ENCODE measurements at places on chromosomes 6 and 20.
A peak's percentile ranks its signal among the peaks of the same experiment; 100 is the strongest.

DNA sequence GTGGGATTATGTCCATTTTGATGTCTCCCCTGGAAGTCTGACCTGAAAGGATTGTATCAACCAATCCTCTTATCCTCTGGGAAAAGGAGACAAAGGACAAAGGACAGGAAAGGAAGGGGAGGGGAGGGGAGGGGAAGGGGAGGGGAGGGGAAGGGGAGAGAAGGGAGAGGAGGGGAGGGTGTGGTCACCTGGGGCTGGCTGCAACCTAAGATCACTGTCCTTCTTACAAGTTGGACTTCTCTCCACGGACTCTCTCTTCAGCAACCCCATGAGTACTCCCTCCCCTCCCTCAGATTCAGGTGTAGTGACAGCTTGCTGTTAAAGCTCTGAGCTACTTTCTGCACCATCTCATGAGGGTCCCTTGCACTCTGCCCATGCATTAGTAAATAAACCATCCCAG, 58.9 kb upstream of the KLHL31 start:
- DNase-seq = no peak

DNA sequence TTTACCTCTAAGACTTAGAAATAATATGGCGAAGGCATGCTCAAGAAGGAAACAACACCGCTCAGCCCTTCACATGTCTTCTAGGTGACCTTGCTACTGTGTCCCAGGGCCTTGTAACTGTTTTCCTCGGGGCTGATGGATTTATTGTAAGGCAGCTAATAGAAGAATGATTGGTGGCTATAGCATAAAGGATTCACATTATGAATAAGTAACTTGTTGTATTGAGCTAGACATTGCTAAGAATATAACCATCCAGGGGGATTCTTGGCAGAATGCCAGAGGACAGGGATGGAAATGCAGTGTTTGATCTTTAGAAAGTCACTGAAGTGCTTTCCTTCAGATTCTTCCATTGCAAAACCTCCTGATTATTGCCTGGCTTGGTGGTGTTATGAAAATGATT, 54.9 kb downstream of the PLEKHG1 start:
- no peak for DNase-seq

DNA sequence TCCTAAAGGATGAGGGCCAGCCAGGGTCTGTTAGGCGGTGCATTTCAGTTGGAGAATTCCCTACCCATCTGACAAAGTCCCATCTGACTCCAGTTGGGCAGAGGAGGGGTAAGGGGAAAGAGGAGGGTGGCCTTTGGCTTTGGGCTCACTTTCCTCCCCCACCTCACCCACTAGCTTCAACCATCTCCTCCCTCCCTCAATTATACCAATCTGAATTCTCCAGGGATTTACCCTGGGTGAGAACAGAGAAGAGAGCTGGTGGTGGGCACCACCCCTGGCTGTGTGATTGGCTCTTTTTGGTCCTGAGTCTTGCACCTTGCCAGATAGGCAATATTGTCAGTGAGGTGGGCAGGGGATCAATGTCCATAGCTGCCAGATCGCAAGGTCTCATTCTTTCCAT, 3.2 kb downstream of the HMGA1 start:
- DNase-seq = peak; percentile 14

DNA sequence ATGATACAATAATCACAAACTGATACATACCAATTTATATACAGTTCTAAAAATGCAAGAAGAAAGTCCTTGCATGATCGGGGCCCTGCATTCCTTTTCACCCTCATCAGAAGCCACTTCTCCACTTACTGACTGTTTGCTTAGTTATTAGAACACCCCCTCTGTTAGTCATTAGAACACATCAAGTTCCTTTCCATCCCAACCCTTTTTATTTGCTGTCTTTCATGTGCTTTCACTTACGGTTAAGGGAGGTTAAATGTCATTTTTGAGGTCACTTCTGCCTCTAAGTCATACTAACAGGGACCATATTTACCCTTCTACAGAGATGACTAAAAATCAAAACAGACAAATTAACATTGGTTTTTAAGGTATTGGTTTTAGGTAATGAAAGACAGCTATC, 149.1 kb downstream of the LMBRD1 start:
- DNase-seq = no peak

Data from activated effector memory CD4-positive, alpha-beta T cell treated with anti-CD3 and anti-CD28 coated beads, Interleukin-2, amount 50 U/mL, for 16 hours (primary cell).